ENCODE measurements at places on chromosomes 2 and 18.

DNA sequence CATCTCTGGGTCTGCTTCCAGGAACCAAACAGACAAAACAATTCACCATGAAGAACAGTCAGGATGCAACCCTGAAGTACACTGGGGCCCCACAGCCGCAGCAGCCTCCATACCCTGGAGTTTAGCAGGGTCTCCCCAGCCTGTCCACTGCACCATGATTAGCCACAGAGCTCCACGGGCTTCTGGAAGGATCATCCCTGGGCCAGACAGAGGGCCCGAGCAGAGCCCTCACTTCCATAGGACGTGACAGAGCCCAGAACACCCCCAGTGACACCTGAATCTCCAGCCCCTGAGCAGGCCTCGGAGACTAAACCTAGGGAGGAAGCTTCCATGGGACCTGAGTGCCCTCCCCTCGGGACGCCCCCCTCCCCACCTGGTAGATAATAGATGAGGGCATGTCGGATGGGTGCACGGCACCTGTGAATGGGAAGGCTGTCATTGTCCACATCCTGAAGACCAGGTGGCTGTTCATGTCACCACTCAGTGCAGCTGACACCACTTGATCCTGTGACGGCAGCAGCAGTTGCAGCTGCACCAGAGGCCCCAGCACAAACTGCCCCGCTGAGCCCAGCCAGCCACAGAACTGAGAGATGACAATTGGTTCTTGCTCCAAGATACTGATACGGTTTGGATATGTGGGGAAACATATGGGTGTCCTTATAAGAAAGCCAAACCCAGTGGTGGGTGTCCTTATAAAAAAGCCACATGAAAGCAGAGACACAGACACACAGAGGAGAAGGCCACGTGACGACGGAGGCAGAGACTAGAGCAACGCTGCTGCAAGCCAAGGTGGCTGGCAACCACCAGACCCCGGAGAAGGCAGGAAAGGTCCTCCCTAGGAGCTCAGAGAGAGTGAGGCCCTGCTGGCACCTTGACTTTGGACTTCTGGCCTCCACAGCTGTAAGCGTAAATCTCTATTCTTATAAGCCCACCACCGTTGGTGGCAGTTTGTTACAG lies 23.2 kb downstream of the KIF1A start:
- no peak for DNase-seq

DNA sequence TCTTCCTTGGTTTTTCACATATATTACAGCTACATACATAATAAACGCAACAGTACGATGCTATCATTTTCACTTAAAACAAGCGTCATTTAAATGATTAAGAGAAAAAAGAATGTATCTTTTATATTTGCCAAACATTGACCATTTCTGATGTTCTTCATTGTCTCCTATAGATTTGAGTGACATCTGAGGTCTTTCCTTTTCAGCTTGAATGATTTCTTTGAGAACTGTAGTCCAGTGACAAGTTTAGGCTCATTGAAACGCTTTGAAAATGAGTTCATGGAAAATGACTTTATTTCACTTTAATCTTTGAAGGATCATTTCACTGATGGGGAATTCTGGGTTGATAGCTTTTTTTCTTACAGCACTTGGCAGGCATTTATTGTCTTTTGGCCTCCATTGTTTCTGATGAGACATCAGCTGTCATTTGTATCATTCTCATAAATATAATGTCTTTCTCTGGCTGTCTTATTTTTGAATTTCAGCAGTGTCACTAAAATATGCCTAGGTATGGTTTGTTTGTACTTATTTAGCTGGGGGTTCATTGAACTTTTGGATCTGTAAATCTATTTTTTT lies 10.9 kb downstream of the TGIF1 start:
- DNase-seq = no peak

- peak; percentile 19 for DNase-seq
These were observed 59.6 kb downstream of the LONRF2 start for GRCh38 chr2:100262555-100263320.

GRCh38 chr2:88131201-88131998 lies 3.5 kb upstream of the FABP1 start:
- DNase-seq = no peak

GRCh38 chr2:150676747-150677383 lies 189.4 kb upstream of the RND3 start:
- DNase-seq = no peak

GRCh38 chr2:49175831-49176230 lies 21.5 kb upstream of the FSHR start:
- no peak for DNase-seq

GRCh38 chr18:10793730-10794370 lies 268.0 kb downstream of the NAPG start:
- DNase-seq = no peak

GRCh38 chr2:163554864-163555263 lies 180.9 kb downstream of the FIGN start:
- no peak for DNase-seq

- no peak for DNase-seq
These were observed 730 bp downstream of the ODC1 start for GRCh38 chr2:10447300-10447894.

GRCh38 chr2:62216616-62217015 lies 20.7 kb downstream of the B3GNT2 start:
- DNase-seq = no peak

- no peak for DNase-seq
These were observed 20.6 kb downstream of the STPG4 start for GRCh38 chr2:47134386-47135090.

- no peak for DNase-seq
These were observed 63.3 kb downstream of the LYPD6B start for GRCh38 chr2:149101818-149102217.

- no peak for DNase-seq
These were observed 568.5 kb downstream of the TSN start for GRCh38 chr2:122323927-122324326.

DNA sequence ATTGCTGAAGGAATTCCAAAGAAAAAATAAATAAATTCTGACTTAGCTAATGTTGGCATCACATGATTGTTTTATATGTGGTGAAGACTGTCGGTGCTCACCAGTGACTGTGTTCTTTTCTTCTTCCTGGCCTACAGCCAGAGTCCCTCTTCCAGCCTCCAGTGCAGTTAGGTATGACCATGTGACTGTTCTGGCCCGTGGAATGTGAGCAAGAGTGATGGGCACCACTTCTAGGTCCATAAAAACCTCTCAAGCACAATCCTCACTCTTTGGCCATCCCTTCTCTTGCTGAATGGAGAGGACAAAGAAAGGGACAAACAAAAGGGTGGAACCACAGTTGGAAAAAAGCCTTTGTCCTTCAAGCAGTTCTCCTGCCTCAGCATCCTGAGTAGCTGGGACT lies 39.0 kb upstream of the BMPR2 start:
- DNase-seq = no peak

DNA sequence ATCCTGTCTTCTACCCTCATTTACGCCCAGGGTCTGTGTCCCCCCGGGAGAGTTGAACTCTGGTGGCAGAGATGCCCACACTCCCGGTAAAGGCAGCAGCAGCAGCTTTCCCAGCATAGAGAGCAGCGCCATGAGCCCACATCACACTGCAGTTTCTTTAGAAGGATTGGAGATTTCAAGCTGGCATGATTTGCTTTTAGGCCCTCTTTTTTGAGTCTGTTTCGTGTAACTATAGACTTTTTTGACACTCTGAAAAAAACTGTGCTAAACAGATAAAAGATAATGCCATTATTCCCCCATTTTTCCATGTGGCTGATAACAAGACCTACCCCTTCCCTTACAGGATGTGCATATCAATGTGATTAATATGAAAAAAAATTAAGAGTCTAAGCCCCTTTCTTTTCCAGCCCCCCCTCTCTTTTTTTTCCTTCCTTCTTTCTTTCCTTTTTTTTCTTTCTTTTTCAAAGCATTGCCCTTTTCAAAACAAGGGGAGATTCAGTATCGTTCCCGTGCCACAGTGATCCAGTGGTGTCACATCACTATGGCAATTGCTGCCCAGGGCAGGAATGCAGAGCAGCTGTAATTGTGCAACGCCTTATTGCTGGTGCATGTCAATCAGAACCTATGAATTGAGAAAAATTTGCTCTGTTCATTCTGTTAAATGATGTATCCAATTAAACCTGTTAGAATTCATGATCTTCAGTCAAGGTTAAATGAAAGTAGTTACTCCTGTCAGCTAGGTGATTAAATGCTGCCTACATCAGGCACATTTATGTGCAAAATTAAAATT lies 104.5 kb downstream of the CDCA7 start:
- DNase-seq = no peak

- no peak for DNase-seq
These were observed 126.6 kb upstream of the CXCR4 start for GRCh38 chr2:136244536-136244885.

DNA sequence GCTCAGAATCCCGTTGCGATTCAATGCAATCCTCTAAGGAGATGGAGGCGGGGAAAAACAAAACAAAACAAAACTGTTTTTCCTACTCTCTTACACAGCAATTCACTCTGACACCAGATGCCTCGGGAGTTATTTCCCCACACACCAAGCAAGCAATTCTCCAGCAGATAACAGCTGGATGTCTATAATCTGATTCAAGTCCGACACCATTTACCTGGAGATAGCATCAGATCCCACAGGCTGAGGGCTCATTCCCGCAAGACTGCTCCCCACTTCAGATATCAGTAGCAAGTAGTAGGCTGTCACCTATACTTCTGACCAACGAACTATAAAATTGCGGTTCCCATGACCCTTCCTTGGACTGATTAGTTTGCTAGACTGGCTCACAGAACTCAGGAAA lies 58.7 kb downstream of the DTNB start:
- no peak for DNase-seq

- no peak for DNase-seq
These were observed 10.3 kb upstream of the PDK1 start for GRCh38 chr2:172545408-172546075.

DNA sequence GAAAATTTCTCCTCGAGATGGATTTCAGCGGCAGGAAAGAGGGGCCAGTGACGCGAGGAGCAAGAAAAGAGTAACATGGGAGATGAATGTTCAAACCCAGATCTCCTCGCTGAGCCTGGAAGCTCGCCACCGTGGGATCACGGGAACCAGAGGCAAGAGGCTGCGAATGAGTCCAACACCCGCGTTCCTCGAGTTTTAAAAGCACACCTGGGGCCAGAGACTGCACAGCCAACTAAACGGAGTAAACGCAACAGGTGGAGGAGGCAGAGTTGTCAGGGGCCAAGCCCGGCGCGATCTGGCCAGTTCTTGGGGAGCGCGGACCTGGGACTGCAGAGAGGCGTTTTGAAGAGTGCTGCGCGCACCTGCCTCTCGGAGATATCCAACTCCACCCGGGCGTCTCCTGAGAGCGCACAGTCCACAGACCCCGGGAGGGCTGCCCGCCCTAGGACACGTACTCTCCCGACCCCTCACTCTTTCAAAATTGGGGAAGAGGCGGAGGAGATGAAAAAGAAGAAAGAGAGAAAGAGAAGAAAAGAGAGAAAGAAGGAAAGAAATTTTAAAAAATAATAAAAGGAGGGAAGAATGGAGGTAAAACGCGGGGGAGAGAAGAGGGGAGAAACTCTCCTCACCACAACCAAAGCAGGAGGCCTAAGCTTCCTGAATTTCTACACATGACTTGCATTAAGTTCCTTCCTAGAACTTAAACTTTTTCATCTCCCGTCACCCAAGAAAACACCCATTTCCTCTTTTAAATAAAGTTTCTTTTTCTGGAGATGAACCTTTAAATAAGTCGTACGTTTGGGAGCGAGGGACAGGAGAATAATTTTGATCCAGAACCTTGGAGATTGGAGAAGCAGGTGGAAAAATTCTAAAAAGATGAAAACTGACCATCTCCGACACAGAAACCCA lies 5.3 kb upstream of the PAX3 start:
- no peak for DNase-seq

- no peak for DNase-seq
These were observed 45.1 kb downstream of the LPIN2 start for GRCh38 chr18:2967820-2968219.

DNA sequence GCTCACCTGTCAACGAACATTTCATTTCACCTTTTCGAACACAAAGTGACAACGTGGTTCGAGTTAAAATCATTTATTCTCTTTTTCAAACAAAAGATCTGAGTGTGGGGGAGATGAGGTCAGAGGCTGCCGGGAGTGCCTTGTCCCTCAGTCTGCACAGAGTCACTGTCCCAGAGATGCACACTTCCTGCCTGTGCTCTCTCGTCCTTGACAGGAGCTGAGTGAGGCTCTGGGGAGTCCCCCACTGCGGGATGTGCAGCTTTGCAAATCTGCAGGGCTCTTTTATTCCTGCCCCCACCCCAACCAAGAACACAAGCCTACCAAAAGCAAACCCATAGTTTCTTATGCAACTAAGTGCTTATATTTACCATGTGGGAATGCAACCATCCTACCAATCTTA lies 497.8 kb downstream of the EIPR1 start:
- no peak for DNase-seq
